ENCODE measurements at places on chromosomes 12 and 14.

GRCh38 chr12:6664902-6665301, 2.0 kb upstream of the ING4 start:
- DNase-seq: peak; percentile 28

- DNase-seq: no peak
Measured at GRCh38 chr12:82659343-82660207, 27.1 kb upstream of the TMTC2 start.

- DNase-seq: peak; percentile 83
Measured at GRCh38 chr14:23953464-23954278, at the start of gene DHRS4. Gene DHRS4 (plus strand): TSS chr14:23953770. CDS start chr14:23953789, 19 bp downstream.

DNA sequence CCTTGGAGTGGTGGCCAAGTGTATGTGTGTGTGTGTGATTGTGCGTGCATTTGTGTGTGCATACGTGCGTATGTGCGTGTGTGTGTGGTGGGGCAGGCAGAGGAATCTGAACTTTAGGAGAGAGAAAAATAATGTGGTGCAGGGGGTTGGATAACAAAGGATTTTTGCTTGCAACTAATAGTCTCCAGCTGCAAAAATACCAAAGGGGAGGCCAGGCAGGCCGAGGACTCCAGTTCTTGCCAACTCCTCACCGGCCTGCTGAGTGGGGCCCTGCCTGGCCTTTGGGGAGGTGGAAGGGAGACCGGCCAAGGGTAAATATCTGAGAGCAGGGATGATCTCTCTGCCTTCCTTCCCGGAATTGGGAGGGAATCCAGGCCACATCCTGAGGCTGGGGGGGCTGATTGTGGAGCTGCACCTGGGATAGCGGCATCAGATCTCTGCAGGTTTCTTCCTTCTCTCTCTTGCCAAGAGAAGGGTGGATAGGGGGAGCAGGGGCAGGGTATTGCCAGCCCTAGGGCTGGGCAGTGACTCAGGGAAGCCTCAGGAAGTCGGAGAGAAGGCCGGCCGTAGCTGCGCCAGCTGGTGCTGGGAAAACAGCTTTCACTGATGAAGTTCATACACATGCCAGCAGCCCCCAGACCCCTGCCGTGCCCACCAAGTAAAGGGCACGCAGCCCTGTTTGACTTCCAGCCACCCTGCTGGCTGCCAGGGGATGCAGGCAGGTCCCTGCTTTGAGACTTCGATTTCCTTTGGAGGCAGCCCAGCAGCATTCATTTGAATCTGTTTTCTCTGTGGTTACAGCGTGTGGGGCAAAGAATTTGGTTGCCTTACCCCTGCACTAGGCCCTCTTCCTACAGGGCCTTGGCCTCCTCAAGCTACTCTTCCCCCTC, 4.6 kb upstream of the LRP1-AS start:
- DNase-seq: no peak

GRCh38 chr12:57739387-57739786, 845 bp upstream of the AGAP2 start:
- no peak for DNase-seq

GRCh38 chr14:78581229-78581628, 411.1 kb downstream of the NRXN3 start:
- DNase-seq: no peak

DNA sequence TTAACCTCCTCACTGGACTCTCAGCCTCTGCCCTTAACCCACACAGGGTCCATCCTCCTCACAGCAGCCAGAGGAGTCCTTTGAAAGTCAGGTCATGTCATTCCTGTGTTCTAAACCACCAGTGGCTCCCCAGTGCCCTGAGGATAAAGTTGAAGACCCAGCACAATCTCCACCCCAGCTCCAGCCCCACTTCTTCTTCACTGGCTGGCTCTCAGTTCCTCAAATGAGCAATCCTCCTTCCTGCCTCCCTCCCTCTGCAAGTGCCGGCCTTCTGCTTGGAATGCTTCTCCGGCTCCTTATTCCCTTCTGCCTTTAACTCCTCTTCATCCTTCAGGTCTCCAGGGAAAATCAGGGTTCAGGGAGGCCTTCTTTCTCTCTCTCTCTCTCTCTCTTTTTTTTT, 32.0 kb upstream of the SPPL3 start:
- DNase-seq: peak; percentile 25

DNA sequence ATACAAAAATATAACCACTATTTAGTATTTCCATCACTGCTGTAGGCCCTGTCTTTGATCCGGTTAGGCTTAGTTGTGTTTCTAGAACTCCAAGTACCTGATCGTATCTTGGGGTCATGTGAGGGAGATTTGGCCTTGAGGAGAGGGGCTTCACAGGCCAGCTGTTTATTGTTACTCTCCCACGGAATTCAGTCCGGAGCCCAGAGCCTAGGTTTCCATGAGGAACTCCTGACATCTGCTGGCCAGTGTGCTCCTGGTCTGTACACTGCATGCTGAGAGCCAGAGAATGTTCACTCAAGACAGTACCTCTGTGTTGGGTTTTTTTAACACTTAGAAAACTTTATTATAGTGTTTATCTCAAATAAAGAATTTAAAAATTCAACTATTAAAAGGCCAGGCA, 341.0 kb upstream of the TMEM132C start:
- no peak for DNase-seq

DNA sequence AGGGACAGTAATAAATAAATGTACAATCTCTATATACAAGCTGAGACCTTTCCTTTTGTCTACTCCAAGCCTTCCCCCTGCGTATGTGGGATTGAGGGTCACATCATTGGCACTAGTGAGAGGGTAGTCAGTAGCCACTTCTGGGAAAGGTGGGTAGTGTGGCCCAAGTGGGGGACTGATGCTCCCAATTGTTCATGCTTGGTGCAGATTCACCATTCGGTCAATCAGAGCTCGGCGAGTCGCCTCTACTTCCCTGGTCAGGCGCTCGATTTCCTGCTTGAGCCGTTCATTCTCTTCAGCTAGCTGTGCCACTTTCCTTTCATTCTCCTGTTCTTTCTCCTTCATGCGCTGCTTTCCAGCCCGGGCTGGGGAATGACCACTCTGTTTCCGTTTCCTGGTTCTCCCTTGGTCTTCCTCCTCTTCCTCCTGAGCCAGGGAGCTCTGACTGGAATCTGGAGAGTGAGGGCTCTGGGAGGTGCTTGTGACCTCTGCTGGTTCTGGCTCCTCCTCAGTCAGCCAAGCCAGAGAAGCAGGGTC, 3.6 kb downstream of the DDIT3 start:
- no peak for DNase-seq

GRCh38 chr12:51889216-51890132, 1.6 kb downstream of the ANKRD33 start:
- DNase-seq: no peak

- DNase-seq: no peak
Measured at GRCh38 chr12:65690477-65690876, 133.8 kb upstream of the HMGA2 start.

GRCh38 chr14:25049568-25050268, at the start of gene STXBP6:
Gene STXBP6 (minus strand): TSS chr14:25050147. CDS start chr14:24974818, 75,329 bp downstream.
- DNase-seq: peak; percentile 12

DNA sequence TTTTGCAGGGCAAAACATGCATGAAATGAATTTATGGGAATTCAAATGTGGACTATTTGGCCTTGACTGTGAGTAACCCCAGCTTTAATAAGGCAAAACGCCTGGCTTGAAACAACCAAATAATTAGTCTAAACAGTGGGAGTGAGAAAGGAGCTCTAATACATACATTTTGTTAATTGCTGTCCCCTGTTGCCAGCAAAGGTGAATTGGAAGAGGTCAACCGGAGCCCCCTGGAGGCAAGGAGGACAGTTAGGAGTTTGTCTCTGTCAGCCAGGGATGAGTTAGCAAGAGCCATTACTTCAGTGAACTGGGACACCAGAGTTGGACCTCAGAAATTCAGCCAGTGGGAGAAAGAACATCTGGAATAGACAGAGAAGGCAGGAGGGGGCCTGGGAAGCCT, 17.4 kb downstream of the KRT76 start:
- DNase-seq: no peak

DNA sequence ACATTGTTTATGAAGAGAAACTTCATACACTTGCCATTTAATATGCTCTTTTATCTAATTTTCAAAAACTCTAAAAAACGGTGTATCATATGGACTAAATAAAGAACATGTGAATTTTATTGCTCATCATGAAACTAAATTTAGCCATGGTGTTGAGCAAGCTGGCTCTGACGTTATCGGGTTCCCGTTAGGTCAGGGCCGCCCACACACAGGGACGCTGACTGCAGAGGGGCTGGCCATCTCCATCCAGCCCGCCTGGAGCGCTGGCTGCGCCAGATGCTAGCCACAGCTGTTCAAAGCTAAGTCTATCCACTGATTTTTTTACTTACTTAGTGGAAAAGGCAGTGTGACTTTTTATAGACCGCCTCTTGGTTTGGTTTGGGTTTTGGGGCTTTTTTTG, 36.5 kb upstream of the DYNC1H1 start:
- peak; percentile 46 for DNase-seq

- DNase-seq: peak; percentile 3
Measured at GRCh38 chr14:87896393-87897380, 96.3 kb downstream of the GALC start.

DNA sequence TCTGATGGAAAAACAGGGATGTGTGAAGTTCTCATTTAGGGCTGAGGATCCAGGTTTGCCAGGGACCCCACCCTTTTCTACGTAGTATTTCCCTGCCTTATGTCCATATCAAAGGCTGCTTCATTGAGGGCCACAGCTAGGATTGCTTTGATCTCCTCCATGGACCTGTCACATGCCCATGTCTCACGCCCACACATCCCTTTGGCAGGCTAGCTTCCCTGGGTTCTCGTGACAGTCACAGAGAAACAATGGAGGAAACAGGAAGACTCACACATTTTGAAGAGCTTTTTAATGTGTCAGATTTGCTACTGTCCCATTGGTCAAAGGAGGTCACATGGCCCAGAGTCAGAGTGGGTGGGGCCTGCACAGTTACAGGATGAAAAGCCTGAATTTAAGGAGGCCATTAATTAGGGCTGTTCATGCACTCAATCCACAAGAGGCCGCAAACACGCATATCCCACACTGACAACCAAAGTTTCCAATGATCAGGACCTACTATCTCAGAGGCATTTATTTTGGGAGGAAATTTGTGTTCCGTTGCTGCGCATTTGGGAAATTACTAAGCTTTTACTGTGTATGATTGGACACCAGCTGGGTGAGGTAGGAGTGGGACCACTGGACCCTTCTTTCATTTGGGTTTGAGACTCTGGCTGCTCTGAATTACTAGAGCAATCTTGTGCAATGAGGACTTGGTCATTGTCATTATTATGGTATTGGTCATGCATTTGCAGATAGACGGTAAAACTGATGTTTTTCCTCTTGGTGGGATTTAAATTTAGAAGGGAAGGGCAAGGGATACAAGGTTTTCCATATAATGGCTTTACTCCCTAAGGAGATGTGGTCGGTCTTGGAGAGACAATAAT, 266.2 kb downstream of the KTN1 start:
- DNase-seq: no peak

DNA sequence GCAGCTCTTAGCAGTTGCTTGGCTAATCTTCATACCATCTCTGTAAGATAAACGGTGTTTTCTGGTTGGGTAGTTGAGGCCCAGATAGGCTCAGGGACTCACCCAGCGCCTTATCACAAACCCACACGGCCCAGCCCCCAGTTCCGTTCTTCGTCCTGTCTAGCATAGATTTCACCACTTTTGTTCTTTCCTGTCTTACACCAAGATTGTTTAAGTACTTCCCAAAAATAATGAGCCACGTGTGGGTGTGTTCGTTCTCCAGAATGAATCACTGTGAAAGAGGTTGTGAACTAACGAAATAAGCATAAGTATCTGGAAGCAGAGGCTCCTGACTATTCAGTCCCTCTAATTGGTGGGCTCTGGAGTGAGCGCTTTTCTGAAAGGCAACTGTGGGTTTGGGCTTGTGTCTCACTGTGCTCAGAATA, 21.4 kb downstream of the ACVR1B start:
- peak; percentile 96 for DNase-seq

DNA sequence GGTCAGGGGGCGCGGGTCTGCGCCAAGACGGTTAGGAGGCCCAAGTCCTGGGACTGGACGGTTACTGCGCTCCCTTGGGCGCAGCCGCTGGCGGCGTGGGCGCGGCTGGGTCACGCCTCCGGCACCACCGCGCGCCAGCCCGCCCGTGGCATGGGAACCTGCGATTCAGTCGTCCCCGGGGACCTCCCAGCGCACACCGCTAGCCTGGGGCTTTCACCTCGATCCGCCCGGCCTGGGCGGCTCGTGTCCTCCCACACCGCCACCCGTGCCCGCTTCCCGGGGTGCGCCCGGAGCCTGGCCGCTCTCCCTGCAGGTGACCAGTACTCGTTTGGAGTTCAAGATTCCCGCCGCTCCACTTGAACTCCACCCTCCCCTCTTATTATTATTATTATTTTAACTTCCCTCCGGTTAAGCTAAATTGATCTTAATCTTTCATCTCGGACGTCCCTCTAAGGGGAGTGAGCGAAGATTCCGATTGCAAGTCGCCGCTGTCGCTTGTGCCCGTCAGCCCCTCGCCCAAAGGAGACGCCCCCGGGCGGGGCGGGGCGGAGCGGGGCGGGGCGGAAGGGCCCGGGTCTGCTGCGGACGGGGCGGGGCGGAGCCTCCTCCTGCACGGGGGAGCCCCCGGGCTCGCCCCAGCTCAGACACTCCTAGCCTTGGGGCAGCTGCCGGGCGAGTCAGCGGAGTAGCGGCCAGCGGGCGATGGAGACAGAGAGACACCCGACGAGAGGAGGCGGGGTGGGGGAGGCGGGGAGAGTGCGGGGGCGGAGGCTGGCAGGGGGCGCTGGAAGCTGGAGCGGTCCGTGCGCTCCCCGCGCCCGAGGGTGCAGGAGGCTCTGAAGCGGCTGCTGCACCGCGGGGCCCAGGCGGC, at the start of gene KCNMB4:
Gene KCNMB4 (plus strand): TSS at position 643 of the 871 bp plus-strand sequence. CDS start 445 bp downstream, outside the sequence.
- peak; percentile 14 for DNase-seq

DNA sequence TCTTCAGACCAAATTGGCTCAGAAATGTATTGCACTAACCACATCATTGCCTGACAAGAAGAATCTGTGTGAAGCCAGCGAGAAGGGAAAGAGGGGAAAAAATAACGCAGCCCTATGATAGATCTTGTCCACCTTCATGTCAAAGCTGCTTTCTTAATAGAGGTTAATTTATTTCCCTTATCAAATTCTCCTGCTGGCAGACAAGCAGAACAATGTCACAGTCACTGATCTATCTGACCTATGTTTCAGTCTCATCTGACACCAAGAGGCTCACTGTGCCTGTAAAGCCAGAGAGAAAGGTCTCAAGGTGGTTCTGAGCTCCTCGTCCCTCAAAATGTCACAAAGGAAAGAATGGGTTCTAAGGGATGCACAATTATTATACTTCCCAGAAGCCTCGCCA, 190.2 kb upstream of the NOS1 start:
- DNase-seq: no peak
